ENCODE measurements at places on chromosomes 6 and 20.

DNA sequence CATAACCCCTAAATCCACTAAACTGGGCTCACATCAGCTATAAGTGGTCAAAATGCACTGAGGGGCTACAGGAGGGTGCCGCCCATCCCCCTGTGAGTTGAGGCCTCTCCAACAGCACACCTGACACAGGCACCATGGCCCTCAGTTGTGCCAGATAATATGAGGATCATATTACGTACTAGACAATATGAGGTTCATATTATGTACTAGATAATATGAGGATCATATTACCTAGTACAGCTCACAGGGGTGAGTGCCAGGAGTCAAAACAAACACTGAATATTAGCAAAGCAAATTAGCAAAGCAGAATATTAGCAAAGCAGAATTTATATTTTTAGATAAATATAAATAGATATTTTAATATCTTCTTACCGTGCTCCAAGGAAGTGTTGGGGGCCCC, 35.3 kb downstream of the CD24 start:
- DNase-seq: no peak

- DNase-seq: no peak
Observed at GRCh38 chr6:149754548-149754947, 5.0 kb downstream of the PCMT1 start.

DNA sequence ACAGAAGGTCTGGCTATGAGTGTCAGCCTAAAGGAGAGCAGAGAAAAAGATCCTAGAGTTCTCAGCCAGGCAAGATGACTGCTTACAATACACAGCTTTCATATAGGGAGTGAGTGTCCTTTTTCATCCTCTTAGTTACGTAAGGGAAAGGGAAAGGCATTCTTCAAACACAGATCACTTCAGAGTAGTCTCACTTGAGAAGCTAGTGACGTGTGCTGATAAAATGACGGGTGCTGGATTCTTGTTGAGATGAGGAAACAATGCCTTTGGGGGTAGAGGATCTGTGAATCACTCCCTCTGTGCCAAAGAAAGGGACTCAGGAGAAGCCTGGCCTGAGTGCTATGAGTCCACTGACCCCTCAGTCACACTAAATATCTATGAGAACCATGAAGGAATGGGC, 117.3 kb downstream of the QRSL1 start:
- DNase-seq: no peak

- no peak for DNase-seq
Observed at GRCh38 chr20:796921-797320, 28.6 kb upstream of the SLC52A3 start.

GRCh38 chr6:53258076-53258773, 90.5 kb downstream of the ELOVL5 start:
- DNase-seq: no peak

DNA sequence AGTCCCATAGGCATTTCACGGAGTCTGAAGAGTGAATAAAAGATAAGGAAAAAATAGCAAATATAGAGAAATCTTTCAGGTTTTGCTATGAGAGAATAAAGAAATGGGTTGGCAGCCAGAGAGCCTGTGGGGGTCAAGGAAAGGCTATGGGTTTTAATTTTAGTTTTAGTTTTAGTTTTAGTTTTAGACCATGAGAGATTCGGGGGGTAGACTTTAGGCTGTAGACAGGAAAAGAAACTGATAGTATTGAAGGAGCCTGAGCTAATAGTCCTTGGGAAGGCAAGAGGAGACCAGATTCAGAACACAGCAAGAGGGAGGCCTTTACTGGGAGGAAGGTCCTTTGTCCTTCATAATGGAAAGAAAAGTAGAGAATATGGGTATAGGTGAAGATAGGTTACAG, 19.3 kb downstream of the DOP1A start:
- no peak for DNase-seq

DNA sequence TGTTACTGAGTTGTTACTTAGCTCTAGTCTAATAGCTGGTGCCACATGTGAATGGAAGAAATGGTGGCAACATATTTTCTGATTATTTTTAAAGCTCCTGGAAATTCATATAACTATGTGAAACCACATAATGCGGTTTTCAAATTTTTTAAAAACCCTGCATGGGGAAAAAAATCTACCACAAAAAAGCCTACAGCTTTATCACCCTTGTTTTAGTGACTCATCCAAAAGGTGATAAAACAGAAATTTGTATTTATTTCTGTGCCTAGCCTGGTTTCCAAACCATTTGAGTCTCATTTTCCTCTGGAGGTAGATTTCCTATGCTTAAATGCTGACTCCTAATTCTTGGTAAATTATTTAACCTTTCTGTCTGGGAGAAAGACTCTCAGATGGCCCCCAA, 5.4 kb upstream of the FBXO30 start:
- DNase-seq: no peak

DNA sequence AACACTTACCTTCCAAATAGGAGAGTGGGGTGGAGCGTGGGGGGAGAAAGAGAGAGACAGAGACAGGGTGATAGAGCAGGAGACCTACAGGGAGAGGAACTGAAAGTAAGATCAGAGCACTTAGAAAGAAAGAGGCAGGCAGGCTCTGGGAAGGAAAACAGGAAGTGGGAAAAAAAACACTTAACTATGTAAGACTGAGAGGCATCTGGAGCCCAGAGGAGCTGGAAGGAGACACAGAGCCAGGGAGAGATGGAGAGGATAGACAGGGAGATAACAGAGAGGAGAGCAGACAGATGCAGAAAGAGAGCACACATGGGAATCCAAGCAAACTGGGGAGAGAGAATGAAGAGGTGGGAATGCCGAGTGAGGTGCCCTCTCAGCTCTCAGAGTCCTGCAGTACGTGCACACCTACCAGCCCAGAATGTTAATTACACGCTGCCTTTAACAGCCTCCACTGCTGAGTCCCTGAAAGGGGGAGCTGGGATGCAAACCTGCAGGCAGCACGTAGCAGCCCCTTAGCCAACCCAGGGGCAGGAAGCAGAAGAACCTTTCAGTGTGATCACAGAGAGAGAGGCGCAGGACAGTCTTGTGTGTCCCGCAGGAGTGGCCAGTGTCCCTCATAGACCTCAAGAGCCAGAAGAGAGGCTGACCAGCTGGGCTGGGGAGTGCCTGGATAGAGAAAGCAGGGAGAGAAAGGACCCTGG, 132.7 kb upstream of the LRFN2 start:
- peak; percentile 65 for DNase-seq

DNA sequence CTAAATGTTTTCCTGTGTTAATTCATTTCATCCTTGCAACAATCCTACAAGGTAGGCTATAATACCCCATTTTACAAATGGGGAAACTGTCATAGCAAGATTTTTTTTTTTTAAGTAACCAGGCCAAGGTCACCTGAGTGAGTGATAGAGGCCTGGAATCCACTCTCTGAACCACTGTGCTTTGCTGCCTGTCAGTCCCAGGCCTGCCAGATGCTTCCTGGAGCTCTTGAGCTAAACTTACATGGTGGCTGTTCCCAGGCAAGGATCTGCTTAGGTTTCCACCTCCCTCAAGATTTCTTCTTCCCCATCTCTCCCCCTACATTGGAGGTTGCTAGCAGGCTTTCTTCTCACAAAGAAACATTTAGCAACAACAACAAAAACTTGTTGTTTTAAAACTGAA, 32.7 kb upstream of the RNF8 start:
- no peak for DNase-seq

DNA sequence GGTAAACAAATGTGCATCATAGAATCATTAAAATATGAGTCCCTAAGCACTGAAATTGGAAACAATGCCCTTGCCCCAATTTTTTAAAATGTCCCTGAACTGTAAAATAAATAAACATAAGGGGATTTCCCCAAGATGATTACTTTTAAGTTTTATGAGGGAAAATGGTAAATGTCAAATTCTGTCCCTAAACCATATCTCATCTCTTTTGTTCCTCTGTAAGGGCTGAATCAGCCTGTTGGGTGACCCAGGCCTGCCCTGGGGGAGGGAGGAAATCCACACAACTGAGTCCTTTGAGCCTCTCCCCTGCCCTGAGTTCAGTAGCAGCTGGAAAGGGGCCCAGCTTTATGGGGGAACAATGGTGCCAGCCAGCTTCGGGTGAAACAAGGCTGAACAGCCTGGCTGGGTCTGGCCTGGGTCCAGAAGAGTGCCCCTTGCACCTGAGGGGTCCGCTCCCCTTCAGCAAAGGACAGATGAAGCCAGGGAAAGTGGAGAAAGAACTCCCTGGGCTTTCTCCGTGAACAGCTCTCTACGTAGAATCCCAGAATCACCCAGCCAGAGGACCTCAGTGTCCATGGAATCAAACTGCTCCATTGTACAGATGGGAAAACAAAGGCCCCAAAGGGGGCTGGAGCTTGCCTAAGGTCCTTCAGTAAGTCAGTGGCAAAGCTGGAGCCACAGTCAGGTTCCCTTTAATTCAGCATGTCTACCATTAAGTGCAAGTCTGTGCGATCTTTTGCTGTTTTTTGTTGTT, 28.2 kb upstream of the ITCH start:
- DNase-seq: no peak

GRCh38 chr6:170374571-170375444, 68.2 kb downstream of the FAM120B start:
- DNase-seq: no peak

- DNase-seq: no peak
Observed at GRCh38 chr6:75333676-75334200, 49.1 kb upstream of the TMEM30A start.

DNA sequence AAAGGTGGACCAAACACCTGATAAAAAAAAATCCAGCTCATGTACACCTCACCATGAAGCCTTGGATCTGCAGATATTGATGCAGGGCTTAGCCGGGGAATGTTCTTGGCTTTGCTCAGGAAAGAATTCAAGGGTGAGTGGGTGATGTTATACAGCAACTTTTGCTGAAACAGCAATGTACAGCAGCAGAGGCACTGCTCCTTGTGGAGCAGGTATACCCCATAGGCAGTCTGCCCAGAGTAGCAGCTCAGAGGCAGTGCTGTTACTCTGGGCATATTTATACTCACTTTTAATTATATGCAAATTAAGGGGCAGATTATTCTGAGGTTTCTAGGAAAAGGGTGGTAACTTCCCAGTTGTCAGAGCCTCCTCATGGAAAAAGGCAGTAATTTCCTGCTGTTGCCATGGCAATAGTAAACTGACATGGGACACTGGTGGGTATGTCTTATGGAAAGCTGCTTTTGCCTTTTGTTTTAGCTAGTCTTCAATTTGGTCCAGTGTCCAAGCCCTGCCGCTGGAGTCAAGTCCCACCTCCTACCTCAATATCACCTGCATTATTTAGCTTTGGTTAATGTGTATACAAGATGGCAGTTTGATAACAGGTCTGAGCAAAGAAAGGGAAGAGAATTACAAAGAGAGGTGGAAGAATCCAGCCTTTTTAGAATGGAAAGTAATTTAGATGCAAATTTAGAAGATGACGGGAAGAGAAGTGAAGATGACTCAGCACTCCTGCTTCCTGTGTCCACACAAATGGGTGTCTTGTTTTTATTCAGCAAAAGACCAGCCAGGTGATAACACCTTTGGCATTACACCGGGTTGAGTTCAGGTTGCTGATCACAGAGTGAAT, 110.1 kb upstream of the JAG1 start:
- no peak for DNase-seq

DNA sequence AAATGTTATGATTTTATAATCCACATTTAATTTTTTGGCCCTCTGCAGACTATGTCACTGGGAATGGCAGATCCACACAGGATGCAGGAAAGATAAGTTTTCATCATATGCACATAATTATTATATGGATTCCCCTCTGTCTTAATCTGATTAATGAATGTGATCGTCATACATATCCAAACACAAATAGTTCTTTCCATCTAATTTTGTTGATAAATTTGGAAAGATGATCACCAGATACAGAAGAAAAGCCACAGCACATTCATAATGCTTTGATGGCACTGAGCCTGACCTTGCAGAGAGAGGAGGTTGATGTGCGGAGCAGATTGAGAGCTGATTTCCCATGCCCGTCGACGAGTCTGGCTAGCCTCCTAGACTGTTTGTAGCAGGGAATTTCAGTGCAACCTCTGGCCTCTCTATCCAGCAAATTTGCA, 471.5 kb downstream of the EPM2A start:
- no peak for DNase-seq

GRCh38 chr6:47241742-47242482, 67.8 kb downstream of the TNFRSF21 start:
- no peak for DNase-seq

DNA sequence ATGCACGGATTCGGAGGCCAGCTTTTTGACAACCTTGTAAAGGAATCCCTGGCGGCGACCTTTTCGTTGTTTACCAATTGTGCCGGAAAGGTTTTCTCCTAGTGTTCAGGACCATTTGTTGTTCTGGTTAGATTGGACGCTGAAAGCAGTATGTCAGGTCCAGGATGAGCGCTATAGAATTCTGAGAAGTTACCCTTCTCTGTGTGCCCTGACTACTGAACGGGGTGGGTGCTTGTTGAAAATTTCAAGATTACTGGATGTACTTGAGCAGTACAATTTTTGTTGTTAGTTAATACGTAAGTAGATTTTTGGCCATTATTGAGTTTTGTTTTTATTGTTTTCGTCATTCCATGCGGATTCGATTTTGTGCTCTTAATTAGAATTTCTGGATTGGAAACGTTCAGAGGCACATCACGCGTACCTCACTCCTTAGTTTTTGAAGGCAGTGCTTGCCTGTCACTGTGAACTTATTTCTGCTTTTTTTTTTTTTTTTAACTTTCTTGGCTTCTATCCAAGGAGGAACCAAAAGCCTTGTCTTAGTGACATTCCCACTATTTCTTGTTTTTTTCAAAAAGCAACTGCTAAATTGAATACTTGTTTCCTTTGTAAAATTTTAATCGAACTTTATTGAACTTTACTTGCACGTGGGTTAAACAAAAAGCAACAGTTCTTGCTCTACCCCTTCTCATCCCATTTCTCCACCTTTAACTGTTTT, 898 bp downstream of the XRN2 start:
- no peak for DNase-seq

- DNase-seq: no peak
Observed at GRCh38 chr6:158647501-158647900, 2.4 kb upstream of the SYTL3 start.

DNA sequence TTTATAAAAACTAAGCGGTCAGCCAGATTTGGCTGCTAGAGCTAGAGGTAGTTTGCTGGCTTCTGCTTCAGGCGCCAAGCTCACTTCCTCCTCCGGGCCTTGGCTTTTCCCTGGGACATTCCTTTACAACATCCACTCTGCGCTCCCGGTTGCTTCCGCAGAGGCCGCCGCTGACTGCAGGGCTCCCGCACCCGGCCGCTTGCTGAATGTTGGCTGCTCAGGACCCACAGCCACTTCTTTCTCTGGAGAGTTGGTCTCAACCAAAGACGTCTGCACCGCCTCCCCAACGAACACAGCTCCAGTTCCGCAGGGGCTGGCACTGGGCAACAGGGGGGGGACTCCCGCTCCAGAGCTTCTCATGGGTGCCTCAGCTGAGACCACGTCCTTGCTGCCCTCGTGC, 282.8 kb downstream of the TFAP2C start:
- no peak for DNase-seq

GRCh38 chr6:20657274-20657800, 123.1 kb downstream of the CDKAL1 start:
- no peak for DNase-seq

DNA sequence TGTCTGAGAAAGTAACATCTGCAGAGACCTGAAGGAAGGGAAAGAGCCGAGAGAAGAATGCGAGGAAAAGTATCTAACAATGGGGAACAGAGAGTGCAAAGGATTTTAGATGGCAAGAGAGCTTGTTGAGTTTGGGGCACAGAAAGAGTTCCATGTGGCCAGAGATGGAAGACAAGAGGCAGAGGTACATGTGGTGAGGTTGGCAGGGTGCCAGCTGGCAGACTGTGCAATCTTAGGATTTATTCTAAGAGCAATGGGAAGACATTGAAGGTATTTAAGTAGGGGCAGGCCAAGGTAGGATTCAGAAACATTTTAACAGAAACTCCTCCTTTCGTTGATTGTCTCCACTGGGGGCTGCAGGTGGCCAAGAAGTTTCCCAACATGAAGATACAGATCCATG, 20.4 kb upstream of the LBP start:
- DNase-seq: no peak

Data from OCI-LY7 (cell line).